ENCODE measurements at places on chromosomes 7 and 10. TPM values are rescaled to one million over a fixed set of nuclear protein-coding genes. Genes with fewer than 3 reads are reported as not detected.

Gene BMS1
- total RNA-seq: 13.1 TPM

Gene SNX8
- total RNA-seq: 41.7 TPM

Gene ADCYAP1R1
- total RNA-seq: not detected

Gene SEMA4G
- total RNA-seq: 24.6 TPM

DNA sequence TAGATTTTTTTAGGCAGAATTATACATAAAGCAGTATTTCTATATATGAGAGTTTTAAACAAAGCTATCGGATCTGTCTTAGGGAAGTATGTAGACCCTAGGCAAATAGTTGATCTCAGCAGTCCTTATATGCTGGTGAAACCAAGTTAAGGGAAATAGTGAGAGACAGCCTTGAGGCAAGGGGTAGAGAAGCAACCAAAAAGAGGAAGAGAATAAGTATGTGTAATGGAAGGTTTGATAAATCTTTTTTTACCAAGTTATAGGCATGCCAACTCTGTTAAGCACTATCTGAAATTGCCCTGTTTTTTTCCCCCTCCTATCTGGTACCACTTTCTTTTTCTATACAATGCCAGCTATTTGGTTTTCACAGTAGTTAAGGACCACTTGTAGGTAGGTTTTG, 19.9 kb downstream of the SPAG6 start:
- DNase-seq: no peak

- no peak for DNase-seq
Observed at GRCh38 chr10:15802375-15802949, 57.8 kb downstream of the MINDY3 start.

DNA sequence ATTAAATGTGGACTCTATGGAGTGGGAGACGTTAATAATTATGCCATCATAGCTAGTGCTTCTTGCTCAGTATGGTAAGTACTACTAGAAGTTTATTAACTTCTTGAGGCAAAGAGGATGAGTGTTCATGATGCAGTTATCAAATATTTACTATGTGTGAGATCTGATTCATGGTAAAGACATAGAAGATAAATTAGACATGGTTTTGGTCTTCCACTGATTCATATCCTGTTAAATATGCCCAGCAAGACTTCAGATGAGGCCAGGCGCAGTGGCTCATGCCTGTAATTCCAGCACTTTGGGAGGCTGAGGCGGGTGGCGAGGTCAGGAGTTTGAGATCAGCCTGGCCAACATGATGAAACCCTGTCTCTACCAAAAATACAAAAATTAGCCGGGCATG, 547.1 kb upstream of the ANKRD30A start:
- no peak for DNase-seq

- peak; percentile 23 for DNase-seq
Observed at GRCh38 chr10:33248638-33249037, 85.8 kb downstream of the NRP1 start.

GRCh38 chr7:22350466-22351328, 6.3 kb downstream of the RAPGEF5 start:
- peak; percentile 85 for DNase-seq

- no peak for DNase-seq
Observed at GRCh38 chr7:113062499-113062898, 24.1 kb downstream of the GPR85 start.

DNA sequence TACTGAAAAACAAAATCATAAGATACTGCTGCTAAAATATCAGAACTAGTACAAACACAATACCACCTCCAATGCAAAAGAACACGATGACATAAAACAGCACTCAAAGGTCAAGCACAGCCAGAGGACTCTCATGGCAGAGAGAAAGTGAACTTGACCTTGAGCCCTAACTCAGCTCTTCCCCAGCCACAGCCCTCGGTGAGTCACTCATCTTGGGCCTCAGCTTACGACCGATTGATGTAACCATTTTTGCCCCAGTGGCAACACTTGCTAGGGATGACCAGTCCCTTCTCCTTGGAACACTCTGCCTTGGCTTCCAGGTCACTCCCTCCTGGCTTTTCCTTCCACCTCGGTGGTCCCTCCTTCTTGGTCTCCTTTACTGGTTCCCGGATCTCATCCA, 77.8 kb downstream of the JAZF1 start:
- no peak for DNase-seq

- DNase-seq: no peak
Observed at GRCh38 chr10:10612151-10612550, 405.5 kb upstream of the CELF2 start.

GRCh38 chr10:101030496-101031127, 317 bp downstream of the PDZD7 start:
- DNase-seq: no peak

DNA sequence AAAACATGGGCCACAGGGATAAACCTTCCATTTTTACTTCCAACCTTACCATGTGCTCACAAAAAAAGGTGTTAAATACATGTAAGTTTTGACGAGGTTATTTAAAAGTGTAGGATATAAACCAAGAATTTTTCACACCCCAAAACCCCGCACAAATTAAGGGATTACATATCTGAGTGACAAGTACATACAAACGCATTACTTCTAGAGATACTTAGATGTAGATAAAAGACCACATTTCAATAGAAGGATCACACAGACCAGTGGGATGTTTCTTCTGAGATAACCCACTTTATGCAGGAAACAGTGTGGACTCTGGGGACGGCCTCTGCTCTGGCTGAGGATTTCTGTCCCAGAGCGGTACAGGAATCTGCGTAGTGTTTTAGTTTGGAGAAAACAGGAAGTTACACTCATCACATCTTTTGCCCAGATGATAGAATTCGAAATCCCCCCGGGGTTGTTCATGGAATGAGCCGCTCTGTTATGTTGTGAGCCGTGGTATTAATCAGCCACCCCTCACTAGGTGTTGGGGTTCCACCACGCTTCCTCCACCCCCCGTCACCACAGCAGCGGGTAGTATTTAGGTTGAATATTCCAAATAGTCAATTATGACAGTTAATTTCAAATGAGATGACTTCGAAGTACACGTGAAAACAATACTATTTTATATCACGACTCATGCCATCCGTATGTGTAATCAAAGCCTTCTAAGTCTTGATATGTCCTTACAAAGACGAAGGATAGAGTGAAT, 1.3 kb upstream of the CUL1 start:
- no peak for DNase-seq
